ENCODE measurements at places on chromosomes 2 and 18.

- DNase-seq = no peak
Observed at GRCh38 chr2:164554487-164554886, 66.8 kb downstream of the GRB14 start.

DNA sequence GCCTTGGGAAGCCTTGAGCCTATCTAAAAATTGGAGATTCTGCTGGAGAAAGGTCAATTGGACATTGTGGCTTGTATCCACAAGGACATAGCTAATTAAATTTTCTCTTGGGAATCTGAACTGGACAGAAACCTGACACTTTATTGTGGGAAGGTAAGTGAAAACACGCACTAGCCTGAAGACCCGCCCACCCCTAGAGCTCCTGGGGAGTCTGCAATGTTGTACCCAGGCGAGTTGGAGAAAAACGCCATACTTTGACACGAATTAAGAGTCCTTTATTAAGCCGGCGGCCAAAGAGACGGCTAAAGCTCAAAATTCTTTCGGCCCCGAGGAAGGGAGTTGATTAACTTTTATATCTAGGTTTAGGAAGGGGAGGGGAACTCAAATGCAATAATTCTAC is 1.2 kb upstream of the ZNF892 start:
- no peak for DNase-seq

DNA sequence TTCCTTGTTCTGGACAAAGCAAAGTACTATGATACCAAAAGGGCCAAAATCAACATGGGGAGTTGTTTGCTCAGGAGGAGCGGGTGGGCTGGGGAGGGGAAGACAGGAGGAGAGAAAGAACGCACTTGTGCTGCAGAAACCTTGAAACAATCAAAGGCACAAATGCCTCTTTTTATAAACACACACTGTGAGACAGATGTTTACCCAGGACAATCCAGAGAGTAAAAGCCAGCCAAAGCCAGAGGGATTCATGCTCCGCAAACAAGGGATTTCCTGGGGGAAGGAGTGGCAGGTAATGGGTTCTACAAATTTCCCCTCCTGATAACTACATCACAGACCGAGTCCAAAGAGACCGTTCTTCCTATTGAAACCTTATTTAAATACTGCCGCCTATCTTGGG is 323.5 kb upstream of the SKOR2 start:
- no peak for DNase-seq

- no peak for DNase-seq
Observed at GRCh38 chr18:2981212-2981728, 31.7 kb downstream of the LPIN2 start.

DNA sequence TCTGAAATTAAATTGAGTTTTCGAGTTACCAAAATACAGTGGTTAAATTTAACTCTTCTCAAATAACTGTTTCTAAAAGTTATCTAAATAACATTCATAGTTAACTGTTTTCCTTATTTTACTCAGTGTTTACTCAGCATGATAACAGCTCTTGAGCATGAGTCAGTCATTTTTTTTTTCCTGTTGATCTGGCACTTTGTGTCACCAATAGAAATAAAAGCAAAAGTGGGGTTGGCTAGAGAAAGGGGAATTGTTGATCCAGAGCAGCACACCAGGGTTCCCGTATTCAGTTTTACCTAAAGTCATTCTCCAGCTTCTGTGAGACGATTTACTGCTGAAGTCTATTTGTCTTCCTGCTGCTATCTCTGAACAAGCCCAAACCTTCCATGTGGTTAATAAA is 851.6 kb downstream of the DCC start:
- no peak for DNase-seq
